ENCODE measurements at places on chromosomes 6 and 20.

DNA sequence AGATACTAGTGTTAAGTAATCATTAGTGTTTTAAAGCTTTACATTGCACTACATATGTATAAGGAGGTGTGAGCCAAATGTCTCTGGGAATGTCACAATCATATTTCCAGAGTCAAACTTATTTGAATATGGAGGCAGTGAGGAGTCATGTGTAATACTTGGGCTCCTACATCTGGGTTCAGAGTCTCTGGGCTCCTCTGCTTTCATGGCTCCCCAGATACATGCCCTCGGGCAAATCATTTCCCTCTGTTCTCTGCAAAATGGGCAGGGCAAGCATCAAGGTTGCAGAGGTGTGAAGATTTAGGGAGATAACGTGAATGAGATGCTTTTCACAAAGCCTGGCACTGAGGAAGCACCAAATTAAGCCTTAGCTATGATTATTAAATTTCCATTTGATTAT is 138.3 kb upstream of the SGK1 start:
- no peak for DNase-seq

GRCh38 chr6:7574500-7574899 is 15.5 kb upstream of the SNRNP48 start:
- DNase-seq, result no peak

- DNase-seq, result no peak
These were observed 503.2 kb upstream of the ID4 start for GRCh38 chr6:19333936-19334335.

- no peak for DNase-seq
These were observed 145.6 kb downstream of the DHX35 start for GRCh38 chr20:39107741-39108140.

DNA sequence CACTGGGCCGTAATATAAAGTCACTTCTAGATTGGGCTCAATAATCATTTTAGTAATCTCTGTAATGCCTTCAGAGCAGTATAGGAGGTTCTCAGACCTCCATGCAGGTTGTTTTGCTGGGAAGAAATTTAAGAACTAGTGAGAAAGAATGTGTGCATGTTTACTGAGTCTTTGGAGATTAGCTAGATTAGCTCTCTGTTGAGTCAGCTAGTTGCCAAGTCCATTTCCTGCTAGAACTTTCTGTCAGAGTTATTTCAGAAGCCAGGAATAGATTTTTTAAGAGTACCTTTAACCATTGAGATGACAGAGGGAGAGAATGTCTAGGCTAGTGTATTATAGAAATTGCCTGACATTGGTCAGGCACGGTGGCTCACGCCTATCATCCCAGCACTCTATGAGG is 33.3 kb downstream of the ORC3 start:
- no peak for DNase-seq
